ENCODE measurements at places on chromosomes 6 and 20.
A peak's percentile ranks its signal among the peaks of the same experiment; 100 is the strongest.

DNA sequence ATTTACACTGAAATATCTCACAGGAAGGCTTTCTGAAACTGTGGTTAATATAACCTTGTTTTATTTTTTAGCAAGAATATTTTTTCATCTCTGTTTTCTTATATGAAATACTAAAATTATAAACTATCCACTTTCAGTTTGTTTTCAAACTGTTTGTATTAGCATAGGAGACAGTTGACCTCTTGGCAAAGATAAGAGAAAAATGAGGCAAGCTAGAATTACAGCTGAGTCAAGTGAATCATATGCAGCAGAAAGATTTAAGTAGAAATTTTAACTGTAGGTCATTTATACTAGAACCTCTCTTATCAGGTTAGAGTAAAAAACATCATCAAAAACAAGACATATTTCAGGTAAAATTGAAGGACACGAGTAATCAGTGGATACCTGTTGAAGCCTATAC lies 792.6 kb downstream of the PHF3 start:
- DNase-seq, result no peak

GRCh38 chr6:130671577-130671976 lies 155.6 kb upstream of the SMLR1 start:
- no peak for DNase-seq

DNA sequence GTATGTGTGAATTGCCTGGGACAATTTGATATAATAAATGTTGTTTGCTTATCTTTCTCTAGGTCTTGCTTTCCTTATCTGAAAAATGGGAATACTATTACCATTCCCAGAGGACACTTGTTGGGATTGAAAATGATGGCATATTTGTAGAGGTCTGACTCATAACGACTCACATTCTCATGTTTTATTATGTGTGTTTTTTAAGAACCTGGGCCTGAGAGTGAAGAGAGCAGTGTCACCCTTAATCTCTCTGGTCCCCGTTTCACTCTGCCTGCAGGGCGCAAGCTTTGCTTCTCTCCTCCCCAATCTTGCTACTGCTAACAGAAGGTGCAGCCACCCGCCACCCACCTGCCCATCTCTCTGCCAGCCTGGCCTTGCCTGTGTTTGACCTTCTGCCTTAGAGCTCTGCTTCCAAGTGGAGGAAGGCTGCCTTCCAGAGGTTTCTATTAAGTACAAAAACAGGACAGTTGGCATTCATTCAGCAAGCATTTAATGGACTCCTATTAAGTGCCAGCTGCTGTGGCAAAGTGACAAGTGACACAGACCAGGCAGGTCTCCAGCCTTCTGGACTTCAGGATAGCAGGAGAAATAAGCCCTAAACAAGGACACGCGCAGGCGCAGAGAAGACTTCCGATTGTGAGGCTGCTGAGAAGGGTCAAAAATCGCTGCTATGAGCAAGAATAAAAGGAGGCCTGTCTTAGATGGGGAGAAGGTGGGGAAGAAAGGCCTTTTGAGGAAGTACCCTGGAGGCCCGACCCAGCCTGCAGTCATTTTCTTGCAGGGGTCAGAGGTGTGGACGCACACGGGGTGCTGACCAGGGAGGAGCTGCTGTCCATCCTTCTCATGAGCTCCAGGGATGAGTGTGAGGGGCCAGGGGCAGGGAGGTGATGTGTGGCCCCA lies 112.5 kb downstream of the JPH2 start:
- DNase-seq, result no peak

DNA sequence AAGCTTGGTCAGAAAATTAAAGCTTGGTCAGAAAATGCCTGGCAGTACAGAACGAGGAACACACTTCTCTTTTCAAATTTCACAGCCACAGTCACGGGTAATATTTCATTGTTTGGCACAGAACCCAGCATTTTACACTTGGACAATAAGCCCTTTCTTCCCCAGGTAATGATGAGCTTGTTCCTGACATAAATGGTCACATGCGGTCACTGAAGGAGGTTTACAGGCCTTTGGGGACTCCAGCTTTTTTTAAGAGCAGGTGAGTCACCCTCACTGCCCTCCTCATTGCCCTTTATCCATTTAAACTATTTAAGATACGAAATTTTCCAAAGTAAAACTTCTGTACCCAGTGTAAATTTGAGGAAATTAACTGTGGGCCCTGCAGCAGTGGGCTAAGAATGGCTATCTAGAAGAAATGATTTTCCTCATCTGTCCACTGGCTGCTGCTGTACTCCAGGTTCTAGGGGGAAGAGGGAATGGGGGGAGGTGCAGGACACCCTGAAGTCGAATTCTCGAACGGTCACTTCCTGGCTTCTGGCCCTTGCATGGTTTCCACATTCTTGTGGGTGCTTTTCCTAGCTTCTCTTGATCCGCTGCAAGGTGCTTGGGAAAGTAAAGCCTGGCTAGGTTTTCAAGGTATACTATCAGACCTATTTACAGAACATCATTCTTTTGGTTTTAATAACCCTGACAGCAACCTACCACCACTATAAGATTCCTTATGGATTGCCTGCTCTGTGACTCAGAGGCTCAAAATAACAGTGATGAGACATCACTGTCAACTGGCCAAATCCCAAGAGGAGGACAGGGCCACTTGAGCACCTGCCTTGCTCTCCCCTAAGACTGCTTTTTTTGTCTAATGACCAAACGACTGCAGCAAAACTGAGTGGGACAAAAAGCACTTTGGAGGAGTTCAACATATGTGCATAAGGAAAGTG lies 75.8 kb downstream of the PREP start:
- DNase-seq, result no peak

GRCh38 chr6:17017416-17017815 lies 84.4 kb upstream of the STMND1 start:
- DNase-seq, result no peak

- DNase-seq, result no peak
Observed at GRCh38 chr20:25221592-25222460, 26.1 kb upstream of the PYGB start.

GRCh38 chr6:139644821-139645220 lies 270.4 kb upstream of the CITED2 start:
- DNase-seq, result no peak

- DNase-seq, result no peak
Observed at GRCh38 chr20:38776363-38776762, 28.1 kb downstream of the ACTR5 start.

GRCh38 chr6:39178804-39179203 lies 50.5 kb downstream of the KCNK5 start:
- no peak for DNase-seq

DNA sequence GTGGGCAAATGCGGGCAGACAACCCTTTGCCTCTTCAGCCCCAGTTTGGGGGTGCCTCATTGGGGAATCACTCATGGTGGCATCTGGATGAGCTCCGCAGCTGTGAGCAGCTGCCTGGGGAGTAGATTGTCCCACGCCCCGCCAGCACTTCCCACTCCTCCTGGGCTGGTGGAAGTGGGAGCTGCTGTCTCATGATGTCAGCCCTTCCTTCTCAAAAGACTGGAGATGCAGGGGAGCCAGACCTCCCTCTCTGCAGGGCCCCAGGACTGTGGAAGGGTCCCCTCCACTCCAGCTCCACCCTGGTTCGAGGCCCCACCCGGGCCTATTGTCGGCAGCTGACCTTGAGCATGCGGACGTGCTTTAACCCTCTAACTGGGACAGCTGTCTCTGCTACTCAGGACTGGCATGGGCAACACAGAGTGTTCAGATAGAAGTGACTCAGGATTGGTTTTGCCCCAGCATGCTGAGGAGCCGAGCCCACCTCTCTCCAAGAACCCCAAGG lies 2.0 kb downstream of the UNC93A start:
- DNase-seq, result no peak

DNA sequence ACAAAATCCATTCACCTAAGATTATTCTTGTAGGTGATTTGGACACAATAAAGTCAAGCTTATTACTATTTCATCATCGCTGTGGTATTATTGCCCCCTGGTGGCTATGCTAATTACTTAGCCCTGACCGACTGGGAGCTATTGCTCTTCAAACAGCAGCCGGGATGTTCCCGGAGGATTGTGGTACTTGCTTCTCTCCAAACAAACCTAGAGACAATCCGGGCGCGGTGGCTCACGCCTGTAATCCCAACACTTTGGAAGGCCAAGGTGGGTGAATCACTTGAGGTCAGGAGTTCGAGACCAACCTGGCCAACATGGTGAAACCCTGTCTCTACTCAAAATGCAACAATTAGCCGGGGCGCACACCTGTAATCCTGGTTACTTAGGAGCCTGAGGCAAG lies 15.4 kb upstream of the STMND1 start:
- DNase-seq, result no peak

- DNase-seq, result peak; percentile 11
Observed at GRCh38 chr6:136772685-136773472, 19.4 kb downstream of the MAP3K5 start.

- no peak for DNase-seq
Observed at GRCh38 chr6:148980234-148980633, 233.4 kb downstream of the UST start.

GRCh38 chr20:33147299-33147698 lies 20.7 kb upstream of the BPIFA2 start:
- DNase-seq, result no peak

- DNase-seq, result no peak
Observed at GRCh38 chr20:62470459-62470858, 5.3 kb downstream of the GATA5 start.

DNA sequence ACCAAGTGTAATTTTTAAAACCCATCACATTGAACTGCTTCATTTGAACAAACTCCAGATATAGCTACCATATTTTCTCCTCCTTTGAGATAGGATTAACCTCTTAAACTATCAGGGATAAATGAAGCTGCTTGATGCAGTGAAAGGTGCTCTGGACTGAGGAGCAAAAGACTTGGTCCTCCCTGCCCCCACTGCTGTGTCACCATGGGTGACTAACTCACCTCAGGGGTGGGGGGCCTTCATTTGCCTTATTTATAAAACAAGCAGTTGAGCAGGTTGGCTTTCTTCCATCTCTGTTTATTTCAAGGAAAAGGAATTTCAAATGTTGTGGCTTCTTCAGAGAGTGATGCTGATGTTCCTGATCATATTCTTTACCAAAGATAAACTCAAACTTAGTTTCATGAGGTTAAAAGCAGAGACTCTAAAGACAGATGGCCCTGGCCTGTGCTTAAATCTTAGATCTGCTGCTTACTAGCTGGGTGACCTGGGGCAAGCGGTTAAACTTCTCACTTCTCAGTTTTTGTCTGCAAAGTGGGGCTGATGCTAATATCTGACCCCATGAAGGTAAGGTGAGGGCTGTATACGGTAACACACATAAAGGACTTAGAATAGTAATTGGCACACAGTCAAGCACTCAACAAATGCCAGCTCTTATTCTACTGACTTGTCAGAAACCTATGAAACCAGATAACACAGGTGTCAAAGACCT lies 50.5 kb downstream of the FHL5 start:
- no peak for DNase-seq
